ENCODE measurements at places on chromosomes 11 and 22.

DNA sequence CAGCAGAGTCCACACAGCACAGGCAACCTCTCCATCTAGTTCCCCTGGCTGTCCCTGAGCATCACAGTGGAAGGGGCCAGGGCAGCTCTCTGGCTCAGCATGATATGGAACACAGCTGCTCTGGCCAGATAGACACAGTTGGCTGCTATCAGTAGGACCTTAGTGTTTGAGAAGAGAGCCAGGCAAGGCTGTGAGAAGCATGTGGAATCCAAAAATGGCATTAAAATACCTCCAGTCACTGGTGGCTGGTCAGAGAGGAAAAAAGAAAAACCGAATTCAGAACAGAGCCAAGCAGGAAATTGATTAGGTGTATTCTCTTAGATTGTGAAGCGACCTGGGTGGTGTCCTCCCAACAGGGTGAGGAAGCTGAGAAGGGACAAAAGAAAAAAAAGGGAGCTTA lies 27.9 kb downstream of the SERPINH1 start:
- peak; percentile 92 for DNase-seq

GRCh38 chr11:95337972-95338429 lies 107.0 kb upstream of the SESN3 start:
- DNase-seq, result no peak

- DNase-seq, result no peak
Measured at GRCh38 chr11:66852466-66853241, 4.2 kb upstream of the LRFN4 start.

DNA sequence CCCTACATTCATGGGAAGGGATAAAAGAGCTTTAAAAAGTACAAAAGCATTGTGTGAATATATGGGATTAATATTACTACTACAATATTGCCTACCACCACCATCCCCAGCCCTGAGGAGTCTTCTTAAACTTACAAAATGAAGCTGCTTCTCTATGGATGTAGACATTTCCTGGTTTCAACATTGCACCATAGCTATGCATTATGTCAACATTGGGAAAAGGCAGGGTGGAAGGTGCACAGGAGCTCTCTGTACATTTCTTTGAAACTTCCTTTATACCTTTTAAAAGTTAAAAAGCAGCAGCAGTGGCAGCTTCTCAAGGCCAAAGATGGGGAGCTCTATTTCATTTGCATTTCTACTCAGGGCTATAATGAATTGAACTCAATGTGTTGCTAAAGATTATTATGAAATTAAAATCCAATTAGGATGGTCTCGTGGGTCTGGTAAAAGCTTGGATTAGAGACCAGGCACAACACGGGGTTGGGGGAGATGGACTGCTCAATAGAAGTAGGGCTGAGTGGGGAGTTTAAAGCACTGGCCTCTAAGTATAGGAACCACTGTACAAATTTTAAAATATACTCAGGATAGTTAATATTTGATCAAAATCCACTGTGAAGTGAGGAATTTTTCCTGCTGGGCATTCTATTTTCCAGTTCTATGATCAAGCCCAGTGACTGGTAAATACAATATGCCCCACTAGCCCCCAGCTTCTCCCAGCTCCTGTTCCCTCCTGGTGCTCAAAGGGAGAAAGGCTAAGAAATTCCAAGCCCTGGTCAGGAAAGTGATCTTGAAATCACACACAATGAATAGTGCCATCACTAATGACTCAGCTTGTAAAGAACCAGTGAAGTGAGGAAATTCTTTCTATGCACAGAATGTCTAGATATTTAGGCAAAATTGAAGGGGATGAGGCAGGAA lies 362.7 kb upstream of the CCDC90B start:
- DNase-seq, result no peak

- no peak for DNase-seq
Measured at GRCh38 chr11:120142441-120143100, 4.7 kb upstream of the TRIM29 start.

DNA sequence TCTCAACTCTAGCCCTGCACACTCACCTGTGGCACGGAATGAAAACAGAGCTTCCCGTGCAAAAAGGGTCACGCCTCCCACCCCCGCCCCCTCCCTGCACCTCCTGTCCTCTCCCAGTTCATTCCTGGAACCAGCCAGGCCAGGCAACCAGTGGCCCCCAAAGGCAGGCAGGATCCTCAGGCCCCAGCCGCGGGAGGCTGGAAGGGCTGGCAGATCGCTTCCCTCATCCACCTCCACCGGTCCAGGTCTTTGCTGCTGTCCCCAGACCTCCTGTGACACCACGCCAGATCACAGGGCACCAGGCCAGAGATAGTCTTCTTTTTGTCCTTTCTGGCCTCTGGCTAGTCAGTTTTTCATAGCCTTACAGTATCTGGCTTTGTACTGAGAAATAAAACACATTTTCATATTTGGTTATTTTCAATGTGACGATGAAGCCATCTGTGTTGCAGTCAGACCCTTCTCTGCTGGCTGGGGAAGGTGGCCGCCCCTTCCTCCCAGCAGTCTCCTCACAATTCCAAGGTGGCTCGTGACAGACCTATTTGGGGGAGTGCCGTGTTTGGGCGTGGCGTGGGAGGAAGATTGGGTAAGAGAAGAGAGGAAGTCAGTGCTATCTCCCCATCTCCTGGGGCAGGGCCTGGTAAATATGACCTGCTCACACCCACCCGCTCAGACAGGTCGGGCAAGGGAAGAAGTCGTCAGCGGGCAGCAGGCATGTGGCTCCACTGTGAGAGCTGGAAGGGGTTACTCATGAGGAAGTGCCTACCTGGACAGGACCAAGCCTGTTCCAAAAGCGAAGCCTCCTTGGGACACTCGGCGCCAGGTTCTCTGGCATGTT lies 9.1 kb downstream of the SSH3 start:
- DNase-seq, result peak; percentile 65

GRCh38 chr11:64711138-64711955 lies 11.7 kb downstream of the NRXN2 start:
- DNase-seq, result no peak

DNA sequence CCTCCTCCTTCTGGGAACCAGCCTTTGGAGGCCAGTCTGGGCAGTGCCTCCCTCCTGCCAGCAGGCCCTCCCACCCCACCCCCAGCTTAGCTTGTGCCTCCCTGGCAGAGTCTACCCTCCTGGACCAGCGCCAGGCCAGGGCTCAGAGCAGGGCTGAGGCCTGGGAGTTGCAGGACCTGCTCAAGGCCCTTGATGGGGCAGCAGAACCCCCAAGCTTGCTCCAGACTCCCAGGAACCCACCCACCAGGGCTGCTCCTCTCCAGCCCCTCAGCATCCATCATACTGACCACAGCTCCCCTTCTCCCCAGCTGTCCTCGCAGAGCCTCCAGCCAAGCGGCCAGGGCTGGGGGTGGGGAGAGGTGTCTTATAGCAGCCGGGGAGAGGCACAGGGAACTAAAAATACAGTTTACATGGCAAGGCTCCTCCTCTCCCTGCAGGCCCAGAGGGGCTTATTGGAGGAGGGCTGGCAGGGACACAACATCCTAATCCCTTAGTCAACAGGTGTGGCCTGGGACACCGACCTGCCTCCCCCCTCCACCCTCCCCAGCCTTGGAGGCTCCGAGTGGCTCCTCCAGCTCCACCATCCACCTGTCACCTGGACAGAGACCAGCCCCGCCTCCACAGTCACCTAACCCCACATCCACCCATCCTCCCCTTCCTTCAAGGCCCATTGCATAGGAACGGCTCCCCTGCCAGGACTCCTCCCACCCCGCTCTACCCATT lies 5.2 kb upstream of the MB start:
- DNase-seq, result no peak

- peak; percentile 45 for DNase-seq
Measured at GRCh38 chr11:63573881-63574855, 11.0 kb upstream of the PLAAT2 start.

DNA sequence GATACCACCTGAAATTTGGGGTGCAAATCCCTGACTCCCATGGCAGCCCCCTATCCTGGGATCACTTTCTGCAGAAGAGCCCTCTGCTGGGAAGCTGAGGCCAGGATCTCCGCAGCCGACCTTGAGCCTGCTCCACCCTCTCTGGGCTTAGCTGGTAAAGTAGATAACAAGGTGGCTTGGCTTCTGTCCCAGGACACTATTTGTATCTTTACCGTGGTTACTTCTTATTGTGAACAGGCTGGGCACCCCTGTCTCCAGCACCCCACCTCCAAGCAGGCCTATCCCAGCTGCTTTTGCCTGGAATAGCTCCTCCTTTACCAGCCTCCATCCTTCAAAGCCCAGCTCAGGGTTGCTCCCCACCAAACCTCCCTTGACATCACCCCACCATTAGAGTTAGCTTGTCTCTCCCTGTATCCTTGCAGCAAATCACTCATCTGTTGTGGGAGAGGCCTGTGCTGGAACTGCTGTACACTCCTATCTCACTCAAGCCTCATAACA lies 35.2 kb upstream of the P2RY2 start:
- DNase-seq, result no peak

DNA sequence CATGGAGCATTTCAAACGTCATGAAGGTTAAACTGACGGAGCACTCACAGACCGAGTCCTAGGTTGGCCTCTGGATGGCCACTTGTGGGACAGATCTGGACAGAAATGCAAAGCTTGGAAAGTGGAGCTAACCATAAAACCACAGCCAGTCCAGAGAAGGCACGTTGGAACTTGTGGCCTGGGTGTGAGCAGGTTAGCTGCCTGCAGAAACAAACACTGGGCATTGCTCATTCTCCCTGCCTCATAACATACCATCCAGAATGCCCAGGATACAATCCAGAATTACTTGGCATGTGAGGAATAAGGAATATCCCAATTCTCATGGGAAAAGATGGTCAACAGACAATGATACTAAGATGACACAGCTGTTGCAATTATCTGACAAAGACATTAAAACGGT lies 1005.0 kb downstream of the TBC1D22A start:
- no peak for DNase-seq

GRCh38 chr11:119158467-119158866 lies 9.6 kb downstream of the ABCG4 start:
- no peak for DNase-seq

GRCh38 chr11:103659206-103659618 lies 377.2 kb upstream of the DDI1 start:
- DNase-seq, result no peak

GRCh38 chr22:25131198-25131887 lies 68.3 kb upstream of the CRYBB3 start:
- no peak for DNase-seq

GRCh38 chr11:55949330-55949729 lies 13.1 kb upstream of the OR5I1 start:
- DNase-seq, result no peak

- no peak for DNase-seq
Measured at GRCh38 chr11:11313426-11313825, 39.6 kb downstream of the CSNK2A3 start.

DNA sequence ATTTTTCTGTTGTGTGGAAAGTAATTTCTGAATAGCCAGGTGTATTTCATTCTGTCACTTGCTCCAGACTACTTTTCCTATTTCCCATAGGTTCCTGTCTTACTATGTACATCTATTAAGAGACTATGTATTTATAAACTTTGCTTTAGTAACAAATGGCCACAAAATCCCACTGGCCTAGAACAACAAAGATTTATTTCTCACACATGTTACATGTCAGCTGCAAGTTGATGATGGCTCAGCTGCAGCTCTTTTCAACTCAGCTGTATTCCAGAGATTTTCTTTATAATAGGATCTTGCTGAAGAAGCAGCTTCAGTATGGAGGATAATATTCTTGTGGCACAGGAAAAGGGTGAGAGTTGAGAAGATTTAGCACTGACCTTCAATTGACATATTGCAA lies 539.6 kb upstream of the LRRC4C start:
- DNase-seq, result no peak

- no peak for DNase-seq
Measured at GRCh38 chr11:88359541-88359940, 22.0 kb upstream of the CTSC start.

- no peak for DNase-seq
Measured at GRCh38 chr11:118653684-118654390, 25.6 kb downstream of the TREH start.

GRCh38 chr11:15229069-15229468 lies 114.3 kb downstream of the INSC start:
- DNase-seq, result no peak

Data from CMK (cell line).